Right forelimb (tissue), 1 donor: ENCODE measurements at places on chromosomes 2 and 18.
A peak's percentile ranks its signal among the peaks of the same experiment; 100 is the strongest.

DNA sequence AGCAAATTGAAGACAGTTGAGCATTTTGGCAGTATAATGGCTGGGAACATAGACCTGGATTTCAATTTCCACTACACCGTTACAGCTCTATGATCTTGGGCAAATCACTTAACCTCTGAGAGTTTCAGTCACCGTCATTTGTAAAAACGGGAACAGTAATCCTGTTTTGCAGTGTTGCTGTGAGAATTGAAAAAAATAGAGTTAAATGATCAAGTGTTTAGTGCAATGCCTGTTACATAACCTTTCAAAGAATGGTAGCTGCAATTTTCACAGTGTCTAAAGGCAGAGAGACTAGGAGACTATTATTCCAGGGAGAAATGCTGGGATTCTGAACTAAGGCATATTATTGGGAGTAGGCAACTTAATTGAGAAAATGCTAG lies 2.0 kb downstream of the AGPS start:
- DNase-seq = no peak

DNA sequence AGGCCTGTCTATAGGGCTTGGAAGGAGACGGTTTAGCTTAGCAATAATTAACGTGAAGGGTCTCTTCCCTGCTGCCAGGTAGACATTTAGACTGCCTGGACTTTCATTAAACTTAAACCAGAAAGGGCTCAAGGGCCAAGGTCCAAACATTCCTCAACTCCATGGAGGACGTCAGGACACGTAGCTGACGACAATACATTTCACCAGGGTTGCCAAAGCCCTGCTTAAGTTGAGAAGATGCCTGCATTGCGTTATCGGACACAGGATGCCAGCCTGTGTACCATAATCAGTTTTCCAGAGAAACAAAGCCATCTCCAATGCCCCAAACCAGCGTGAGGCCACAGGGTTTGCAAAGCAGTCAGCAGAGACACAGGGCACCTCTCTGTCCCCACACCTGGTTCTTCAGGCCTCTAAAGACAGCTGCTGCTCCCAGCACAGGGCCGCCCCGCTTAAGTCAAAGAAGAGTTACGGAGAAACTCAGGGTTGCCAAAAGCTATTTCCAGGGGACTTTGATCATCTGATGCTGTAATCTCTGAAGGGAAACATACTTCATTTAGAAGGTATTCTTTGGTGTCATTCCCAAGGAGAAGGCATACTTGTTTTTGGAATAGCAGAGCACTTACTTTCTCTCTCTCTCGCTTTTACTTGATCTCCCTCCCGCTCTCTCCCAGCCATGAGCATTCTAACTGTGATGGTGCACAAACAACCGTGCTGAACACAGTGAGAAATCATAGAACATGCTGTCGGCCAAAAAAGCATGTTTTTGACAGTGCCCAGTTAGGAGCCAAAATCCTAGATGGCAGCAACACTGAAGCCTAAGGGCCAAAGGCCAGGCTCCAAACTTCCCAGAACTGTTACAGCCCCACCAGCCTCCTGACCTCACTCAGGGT lies 46.0 kb downstream of the TTC32 start:
- peak; percentile 28 for DNase-seq

DNA sequence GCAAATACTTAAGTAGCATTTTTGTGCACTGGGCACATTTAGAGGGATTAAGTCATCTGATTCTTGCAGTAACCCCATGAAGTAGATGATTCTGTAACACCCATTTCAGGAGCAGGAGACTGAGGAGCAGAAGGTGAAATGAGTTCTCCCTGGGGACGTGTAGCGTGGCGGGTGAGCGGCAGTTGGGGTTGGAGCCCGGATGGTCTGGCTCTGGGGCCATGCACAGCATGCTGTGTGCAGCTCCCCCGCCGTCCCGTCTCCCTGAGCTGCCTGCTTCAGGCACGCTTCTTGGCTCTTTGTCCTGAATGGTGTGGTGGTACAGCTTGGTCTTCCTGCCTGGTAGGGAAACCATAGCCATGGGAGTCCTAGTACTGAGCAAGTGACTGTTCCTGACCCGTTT lies 32.4 kb downstream of the INPP4A start:
- DNase-seq = no peak

GRCh38 chr2:118122594-118123281 lies 34.5 kb downstream of the INSIG2 start:
- DNase-seq = no peak

GRCh38 chr2:113324684-113325160 lies 46.0 kb upstream of the PAX8 start:
- DNase-seq = peak; percentile 83

DNA sequence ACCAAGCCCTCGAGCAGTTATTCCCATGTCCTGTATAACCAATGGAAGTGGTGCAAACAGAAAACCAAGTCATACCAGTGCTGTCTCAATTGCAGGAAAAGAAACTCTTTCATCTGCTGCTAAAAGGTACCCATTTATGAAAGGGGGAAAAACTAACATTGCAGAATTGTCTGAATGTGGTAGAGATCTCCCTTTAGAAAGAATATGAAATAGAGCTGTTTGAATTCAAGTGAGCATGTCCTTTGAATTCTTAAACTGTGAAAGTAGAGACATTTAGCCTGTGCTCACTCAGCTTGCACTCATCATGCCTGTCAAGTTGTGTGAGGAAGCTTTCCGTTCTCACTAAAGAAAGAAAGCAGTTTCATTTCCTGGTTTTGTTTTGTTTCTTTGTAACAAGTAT lies 87.4 kb downstream of the EML4 start:
- DNase-seq = no peak

- no peak for DNase-seq
These were observed 150.0 kb upstream of the SPRED2 start for GRCh38 chr2:65582364-65582763.

DNA sequence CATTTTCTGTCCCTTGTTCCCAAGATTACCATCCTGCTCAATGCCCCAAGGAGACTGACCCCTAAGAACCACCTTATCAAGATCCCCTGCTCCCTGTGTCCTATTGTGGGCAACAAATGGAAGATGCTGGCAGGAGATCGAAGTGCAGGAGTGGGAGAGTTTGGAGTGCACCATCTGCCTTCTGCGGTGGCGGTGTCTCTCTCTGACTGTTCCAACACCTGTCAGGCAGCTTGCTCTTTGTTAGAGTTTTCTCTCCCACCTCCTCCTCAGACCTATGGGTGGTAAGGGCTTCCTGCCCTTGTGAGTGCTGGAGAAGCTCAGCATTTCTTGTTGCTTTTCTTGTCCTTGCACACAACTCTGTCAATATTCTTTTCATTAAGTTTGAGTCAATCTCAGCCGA lies 64.1 kb upstream of the SPHKAP start:
- DNase-seq = no peak
